ENCODE measurements at places on chromosomes 1 and 21.

DNA sequence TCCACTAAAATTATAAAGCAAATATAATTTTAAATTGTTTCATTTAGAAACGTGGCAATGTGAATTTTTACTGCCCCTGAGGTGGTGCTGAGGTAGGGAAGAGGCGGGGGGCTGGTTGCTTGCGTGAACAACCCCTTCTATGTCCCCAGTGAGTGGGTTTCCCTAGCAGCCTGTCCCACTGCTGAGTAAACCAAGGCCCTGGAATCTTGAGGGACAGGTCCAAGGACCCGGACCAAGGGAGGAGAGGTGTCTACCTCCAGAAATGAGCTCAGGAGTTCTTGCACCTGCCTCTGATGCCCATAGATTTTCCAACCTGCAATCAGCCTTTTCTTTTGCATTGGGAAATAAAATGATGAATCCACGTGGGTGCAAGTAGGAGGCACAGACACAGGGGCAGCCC, 649 bp upstream of the LDLRAD1 start:
- no peak for DNase-seq

GRCh38 chr1:67793562-67793961, 39.7 kb downstream of the GNG12 start:
- DNase-seq: no peak

- DNase-seq: no peak
These were observed at the start of gene OR2AJ1 for GRCh38 chr1:247924868-247925267. Gene OR2AJ1 (plus strand): TSS chr1:247924889. CDS start chr1:247933769, 8,880 bp downstream.

DNA sequence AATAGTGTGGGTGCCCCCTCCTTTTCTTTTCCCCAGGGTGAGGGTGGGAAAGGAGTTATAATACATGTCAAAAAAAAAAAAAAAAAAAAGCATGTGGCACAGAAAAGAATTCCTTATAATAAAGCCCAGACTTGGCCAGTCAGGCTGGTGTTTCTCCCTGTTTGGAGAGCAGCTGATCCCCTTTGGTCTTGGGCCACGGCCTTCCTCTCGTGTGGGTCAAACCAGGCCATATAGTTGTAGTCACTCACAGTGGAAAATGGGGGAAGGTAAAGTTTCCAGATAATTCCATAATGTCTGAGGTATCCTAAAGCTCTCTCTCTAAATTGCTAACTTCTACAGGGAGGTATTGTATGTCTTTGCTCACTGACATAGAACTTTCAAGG, 22.0 kb downstream of the CLIC6 start:
- no peak for DNase-seq

GRCh38 chr21:44260791-44261631, 686 bp downstream of the DNMT3L start:
- no peak for DNase-seq

- DNase-seq: no peak
These were observed 8.1 kb upstream of the ZNF687 start for GRCh38 chr1:151273924-151274466.

GRCh38 chr21:17964716-17965115, 145.6 kb upstream of the C21orf91 start:
- no peak for DNase-seq

GRCh38 chr1:237507005-237507404, 383.7 kb downstream of the ZP4 start:
- DNase-seq: no peak

All from NCI-H1930 (cell line).